ENCODE measurements at places on chromosomes 11 and 22.

DNA sequence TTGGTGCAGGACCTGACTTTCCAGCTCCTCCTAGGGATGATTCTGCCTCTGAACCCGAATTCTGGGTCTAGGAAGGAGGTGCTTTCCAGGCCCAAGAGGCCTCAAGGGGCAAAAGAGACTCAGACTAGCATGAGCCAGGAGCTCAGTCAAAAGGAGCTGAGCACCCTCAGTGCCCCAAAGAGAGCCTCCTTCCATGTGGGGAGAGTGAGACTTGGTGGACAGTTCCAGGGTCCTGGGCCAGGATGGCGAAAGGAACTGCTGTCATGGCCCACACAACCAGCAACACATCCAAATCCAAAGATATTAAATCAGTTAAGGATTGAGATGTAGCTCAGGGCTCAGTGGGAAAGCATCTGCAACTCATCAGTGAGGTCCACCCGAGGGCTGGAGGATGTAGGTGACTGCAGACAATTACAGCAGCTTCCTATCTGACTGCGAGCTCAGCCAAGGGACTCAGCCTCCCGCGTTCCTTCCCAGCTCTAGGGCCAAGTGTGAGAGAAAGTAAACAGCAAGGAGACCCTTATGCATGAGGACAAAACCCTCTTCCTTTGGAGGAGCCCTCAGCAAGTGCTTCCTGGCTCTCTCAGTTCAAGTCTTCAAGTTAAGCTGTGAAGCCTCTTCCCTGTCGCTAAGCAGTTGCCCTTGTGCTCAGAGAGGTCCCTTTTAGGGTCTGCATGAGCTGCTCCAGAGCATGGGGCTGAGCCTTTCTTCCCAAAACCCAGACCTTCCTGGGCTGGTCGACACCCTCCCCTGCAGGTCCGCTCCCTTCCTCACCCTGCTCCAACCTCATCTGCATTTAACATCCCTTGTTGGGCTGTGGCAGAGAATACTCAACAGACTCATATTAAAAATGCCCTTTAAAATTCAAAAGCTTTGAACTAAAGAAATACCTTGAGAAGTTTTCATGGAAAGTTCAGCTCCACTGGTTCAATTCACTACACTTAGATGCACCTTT lies 35.8 kb downstream of the C11orf58 start:
- DNase-seq = no peak

- no peak for DNase-seq
Measured at GRCh38 chr11:65172600-65172999, 2.6 kb downstream of the SPDYC start.

- no peak for DNase-seq
Measured at GRCh38 chr11:33877038-33877437, 14.8 kb downstream of the LMO2 start.

DNA sequence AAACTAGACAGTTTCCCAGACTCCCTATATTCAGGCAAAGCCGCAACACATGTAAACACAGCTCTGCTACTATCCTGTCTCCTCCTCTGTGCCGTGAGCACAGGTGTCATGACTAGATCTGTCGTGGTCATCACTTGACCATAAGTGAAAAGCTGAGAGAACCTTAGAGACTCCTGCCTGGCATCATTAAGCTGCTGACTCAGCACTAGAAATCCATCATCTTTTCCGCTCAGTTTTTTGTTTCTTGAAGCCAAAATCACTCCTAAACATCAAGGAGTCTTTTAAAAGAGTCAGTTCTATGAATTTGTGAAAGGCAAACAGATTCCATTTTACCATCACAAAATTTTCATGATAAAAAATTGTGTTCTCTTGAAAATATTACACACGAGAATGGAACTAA lies 102.5 kb upstream of the TP53AIP1 start:
- DNase-seq = no peak

DNA sequence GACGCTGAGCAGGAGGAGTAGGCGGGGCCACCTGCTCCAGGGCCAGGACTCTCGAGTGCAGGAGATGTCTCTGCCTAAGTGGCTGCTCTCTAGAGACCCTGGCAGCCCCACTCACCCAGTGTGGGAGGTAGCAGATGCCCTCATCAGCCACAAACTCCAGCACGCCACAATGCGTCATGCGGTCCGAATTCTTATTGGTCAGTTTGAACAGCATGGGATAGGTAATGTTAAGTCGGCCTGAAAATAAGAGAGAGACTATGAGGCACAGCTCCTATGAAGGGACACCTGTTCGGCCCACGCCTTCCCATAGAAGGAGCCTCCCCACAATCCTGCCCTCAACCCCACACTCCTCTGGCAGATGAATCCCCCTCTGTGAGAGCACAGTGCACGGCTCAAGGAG lies 7.4 kb downstream of the UFD1 start:
- DNase-seq = no peak

Measured in iris pigment epithelial cell (primary cell).